HT1080 (cell line): ENCODE measurements at places on chromosomes 1 and 21. TPM values are rescaled to one million over a fixed set of nuclear protein-coding genes. Genes with fewer than 3 reads are reported as not detected.

Gene ITLN1
- total RNA-seq: not detected in 2 replicates

Gene FMO2
- not detected in 2 replicates for total RNA-seq

Gene IL10
- not detected in 2 replicates for total RNA-seq

Gene CALML6
- total RNA-seq: not detected in 2 replicates

Gene DDR2
- 29.0 and 34.4 TPM in 2 replicates for total RNA-seq

Gene VWA1
- 0.05 and 0.23 TPM in 2 replicates for total RNA-seq

Gene MATN1
- 0.43 TPM in 1 of 2 replicates, not detected in the other for total RNA-seq

Gene SYCP1
- total RNA-seq: not detected in 2 replicates

Gene LHX4
- total RNA-seq: 0.72 and 1.6 TPM in 2 replicates

Gene SCNM1
- total RNA-seq: 60.9 and 69.6 TPM in 2 replicates

Gene CR1L
- total RNA-seq: not detected in 2 replicates

Gene TRIM33
- 23.4 and 40.5 TPM in 2 replicates for total RNA-seq

Gene GNG4
- 2.0 and 2.9 TPM in 2 replicates for total RNA-seq

Gene PGLYRP3
- total RNA-seq: not detected in 2 replicates

Gene PAQR7
- 9.6 and 10.0 TPM in 2 replicates for total RNA-seq

Gene EPHX1
- 8.4 and 17.7 TPM in 2 replicates for total RNA-seq

Gene FAM72A
- 9.0 and 15.0 TPM in 2 replicates for total RNA-seq

Gene TSPAN1
- total RNA-seq: 0.77 and 2.4 TPM in 2 replicates

Gene EMC1
- total RNA-seq: 61.0 and 66.3 TPM in 2 replicates

Gene PRKACB
- total RNA-seq: 6.0 and 8.8 TPM in 2 replicates

Gene ERO1B
- total RNA-seq: 2.2 and 2.6 TPM in 2 replicates

Gene KRTAP10-8
- total RNA-seq: not detected in 2 replicates

Gene HEYL
- total RNA-seq: not detected in 2 replicates

Gene GBP1
- total RNA-seq: 12.9 and 17.0 TPM in 2 replicates

Gene CAP1
- 537 and 558 TPM in 2 replicates for total RNA-seq

Gene RPTN
- not detected in 2 replicates for total RNA-seq

Gene SLC9C2
- not detected in 2 replicates for total RNA-seq

Gene PLEKHA6
- total RNA-seq: 0.19 and 0.33 TPM in 2 replicates
